HEK293T (cell line): ENCODE measurements at places on chromosomes 3 and 15.
A peak's percentile ranks its signal among the peaks of the same experiment; 100 is the strongest.

- no peak for DNase-seq
These were observed 81.5 kb downstream of the CPN2 start for GRCh38 chr3:194269610-194270145.

DNA sequence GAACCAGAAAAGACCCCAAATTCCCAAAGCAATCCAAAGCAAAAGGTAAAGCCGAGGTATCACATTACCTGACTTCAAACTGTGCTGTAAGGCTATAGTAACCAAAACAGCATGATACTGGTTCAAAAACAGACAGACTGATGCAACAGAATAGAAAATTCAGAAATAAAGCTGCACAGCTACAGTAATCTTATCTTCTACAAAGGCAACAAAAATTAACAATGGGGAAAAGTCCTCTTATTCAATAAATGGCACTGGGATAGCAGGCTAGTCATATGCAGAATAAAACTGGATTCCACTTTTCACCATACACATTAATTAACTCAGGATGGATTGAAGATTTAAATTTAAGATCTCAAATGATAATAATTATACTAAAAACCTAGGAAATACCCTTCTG lies 392.6 kb upstream of the CBLB start:
- no peak for DNase-seq

DNA sequence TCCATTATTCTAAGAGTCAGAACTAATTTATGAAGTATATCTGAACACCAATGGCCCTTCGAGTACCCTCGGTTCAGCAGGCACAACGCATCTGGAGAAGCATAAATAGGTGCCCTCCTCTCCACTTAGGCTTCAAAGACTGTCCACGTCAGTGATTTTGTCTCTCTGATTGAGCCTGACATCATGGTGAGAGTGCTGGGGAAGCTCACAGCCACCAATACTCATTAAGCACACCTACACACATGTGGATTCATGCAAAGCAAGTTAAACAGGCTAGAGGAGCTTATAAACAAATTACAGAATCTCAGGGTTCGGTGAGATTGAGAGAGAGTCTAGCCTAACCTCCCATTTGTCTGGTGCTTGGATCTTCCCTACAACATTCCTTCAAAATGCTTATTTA lies 3.6 kb downstream of the CLDN1 start:
- DNase-seq, result no peak

- peak; percentile 72 for DNase-seq
These were observed 64.5 kb downstream of the KLHL25 start for GRCh38 chr15:85730001-85730820.

GRCh38 chr3:160402221-160403027 lies 3.0 kb downstream of the SMC4 start:
- DNase-seq, result no peak
